DND-41 (cell line): ENCODE measurements at places on chromosomes 16 and 17.

- DNase-seq: no peak
Measured at GRCh38 chr17:4895121-4895520, 4.2 kb upstream of the C17orf107 start.

- no peak for DNase-seq
Measured at GRCh38 chr17:75695141-75695829, 26.0 kb upstream of the ITGB4 start.

DNA sequence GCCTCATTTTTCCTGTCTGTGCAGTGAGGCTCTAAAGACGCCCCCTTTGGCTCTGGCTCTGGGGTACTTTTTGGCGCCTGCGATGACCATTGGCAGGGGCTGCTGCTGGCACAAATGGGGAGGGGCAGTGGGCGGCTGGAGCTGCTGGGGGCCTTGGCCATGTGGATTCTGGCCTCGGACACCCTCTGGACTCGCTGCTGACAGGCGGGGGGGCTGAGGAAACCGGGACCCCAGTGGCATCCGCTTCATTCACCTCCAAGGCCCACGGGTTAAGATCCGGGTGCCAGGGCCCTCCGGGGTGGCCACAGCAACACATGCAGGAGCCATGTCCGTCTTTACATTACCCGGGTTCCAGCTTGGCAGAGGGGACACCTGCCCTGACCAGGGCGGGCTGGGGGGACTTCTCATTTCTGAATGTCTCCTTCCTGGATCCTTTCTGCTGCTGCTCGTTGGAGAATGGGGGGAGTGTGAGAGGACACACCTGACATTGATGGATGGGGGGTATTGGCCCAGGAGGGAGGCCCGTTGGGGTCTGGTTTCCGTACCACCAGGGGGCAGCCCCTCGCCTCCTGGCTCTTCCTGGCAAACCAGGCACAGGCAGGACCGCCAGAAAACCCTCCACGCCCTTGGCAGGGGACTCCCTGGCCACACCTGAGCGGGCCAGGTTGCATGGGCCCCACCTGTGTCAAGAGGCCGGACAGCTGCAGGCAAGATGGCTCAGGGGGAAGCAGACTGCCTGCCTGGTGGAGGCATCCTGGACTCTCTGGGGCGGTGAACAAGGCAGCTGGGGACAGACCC is 21.8 kb downstream of the GSE1 start:
- DNase-seq: no peak

- DNase-seq: no peak
Measured at GRCh38 chr17:7064261-7064660, 15.8 kb downstream of the CLEC10A start.

GRCh38 chr17:34442387-34443111 is 79.5 kb upstream of the CCL1 start:
- no peak for DNase-seq

GRCh38 chr17:3007651-3008121 is 55.7 kb downstream of the OR1D5 start:
- DNase-seq: no peak

- DNase-seq: no peak
Measured at GRCh38 chr17:6096201-6097004, 26.2 kb downstream of the WSCD1 start.

DNA sequence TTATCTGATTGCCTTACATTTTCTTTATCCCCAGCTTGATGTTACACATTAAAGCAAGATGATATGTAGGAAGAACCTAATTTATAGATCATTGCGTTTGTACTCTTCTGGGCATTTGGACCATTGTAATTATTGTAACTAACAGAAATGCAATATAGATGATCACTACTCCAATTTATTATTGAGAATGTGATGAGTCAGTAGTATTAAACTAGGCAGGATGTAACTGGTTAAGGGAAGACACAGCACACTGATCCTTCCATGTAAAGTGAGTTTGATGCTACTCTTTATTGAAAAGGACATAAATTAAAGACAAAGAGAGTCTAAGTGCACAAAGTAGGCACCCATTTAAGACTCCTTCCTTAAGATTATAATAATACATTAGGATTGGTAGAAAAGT is 223.8 kb downstream of the KIF2B start:
- no peak for DNase-seq
